C1 segment of cervical spinal cord (tissue), 14 donors: ENCODE measurements at places on chromosomes 3 and 15.

GRCh38 chr3:62139957-62140356 is 233.4 kb downstream of the FEZF2 start:
- DNase-seq, result no peak

DNA sequence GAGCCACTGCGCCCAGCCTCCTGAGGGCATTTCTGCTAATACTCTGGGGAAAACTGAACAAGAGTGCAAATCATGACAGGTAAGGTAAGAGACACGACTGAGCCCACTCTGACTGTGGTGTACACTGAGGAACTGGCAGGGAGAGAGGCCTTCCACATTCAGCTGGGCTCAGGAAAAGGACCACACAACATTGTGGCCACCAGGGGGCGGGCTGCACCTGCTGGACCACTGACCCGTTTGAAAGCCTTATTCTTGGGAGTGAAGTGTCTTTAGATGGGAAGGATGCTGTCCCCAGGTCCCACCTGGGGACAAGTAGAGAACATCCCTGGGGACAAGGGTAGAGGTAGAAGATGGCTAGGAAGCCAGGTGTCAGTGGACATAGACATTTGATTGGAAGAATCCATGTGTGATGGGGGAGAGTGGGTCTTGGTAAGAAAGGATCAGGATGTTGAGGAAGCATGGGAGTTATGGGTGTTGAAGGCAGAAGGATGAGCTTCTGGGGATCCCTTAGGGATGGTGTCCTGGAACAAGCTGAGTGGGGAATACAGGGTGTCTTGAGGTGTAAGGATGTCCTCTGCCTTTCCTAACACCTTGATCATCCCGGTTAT is 6.2 kb upstream of the CTDSPL start:
- DNase-seq, result peak; percentile 76

GRCh38 chr15:48177766-48178647 is at the start of gene MYEF2:
Gene MYEF2 (minus strand): TSS chr15:48178295. CDS start chr15:48178237, 58 bp downstream.
- DNase-seq, result peak; percentile 55

GRCh38 chr3:163071713-163072112 is 1575.1 kb downstream of the OTOL1 start:
- no peak for DNase-seq

- DNase-seq, result no peak
Observed at GRCh38 chr15:50182219-50183013, 420 bp downstream of the SLC27A2 start.

DNA sequence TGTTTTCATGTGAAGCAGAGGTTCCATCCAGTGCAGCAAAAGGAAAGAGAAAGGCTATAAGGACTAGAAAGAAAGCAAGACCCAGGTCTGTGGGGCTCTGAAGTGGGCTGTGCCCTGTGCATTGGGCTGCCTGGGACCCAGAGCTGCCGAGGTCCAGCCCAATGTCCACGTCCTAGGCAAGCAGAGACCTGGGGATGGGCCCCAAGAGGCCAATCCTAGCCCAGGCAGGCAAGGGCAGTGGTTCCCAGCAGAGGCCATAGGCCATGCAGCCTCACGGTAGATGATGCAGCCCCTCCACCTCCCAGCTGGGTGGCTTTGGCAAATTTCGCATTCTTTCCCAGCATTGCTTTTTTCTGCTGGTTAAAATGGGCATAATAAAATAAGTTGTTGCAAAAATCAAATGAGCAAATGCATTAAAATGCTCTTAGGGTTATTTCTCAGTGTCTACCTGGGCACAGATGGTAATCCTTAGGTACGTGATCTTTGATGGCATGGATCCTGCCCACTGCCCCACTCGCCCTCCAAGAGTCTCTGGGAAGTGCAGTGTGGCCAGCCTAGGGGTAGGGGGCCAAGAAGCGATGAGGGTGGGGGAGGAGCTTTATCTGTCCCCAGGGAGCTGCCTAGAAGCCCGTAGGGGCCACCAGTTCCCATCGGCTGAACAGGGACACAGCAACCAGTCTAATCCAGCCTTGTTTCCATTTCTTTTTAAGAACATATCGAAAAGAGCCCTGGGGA is 22.3 kb upstream of the GP9 start:
- DNase-seq, result no peak

- DNase-seq, result no peak
Observed at GRCh38 chr3:27095553-27096222, 273.5 kb downstream of the NEK10 start.

- DNase-seq, result no peak
Observed at GRCh38 chr3:78459796-78460195, 1308.0 kb downstream of the ROBO1 start.

DNA sequence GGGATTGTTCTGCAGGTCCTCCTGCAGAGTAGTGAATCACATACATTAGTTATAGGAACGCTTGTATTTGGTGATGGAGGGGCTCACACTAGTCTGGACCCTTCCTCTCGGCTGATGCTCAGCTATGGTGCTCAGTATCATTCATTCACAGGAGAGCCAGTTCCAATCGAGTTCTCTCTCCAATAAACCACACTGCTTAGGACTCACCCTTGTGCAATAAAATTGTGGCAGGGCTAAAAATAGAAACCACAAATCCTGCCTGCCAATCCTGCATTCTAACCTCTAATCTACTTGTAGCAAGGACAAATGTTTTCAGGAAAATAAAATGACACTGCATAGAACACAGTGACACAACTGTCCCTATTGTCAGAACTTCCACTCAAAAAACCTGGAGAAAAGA is 138.4 kb upstream of the TBL1XR1 start:
- DNase-seq, result no peak

GRCh38 chr15:74011610-74012009 is 17.1 kb downstream of the PML start:
- DNase-seq, result no peak

DNA sequence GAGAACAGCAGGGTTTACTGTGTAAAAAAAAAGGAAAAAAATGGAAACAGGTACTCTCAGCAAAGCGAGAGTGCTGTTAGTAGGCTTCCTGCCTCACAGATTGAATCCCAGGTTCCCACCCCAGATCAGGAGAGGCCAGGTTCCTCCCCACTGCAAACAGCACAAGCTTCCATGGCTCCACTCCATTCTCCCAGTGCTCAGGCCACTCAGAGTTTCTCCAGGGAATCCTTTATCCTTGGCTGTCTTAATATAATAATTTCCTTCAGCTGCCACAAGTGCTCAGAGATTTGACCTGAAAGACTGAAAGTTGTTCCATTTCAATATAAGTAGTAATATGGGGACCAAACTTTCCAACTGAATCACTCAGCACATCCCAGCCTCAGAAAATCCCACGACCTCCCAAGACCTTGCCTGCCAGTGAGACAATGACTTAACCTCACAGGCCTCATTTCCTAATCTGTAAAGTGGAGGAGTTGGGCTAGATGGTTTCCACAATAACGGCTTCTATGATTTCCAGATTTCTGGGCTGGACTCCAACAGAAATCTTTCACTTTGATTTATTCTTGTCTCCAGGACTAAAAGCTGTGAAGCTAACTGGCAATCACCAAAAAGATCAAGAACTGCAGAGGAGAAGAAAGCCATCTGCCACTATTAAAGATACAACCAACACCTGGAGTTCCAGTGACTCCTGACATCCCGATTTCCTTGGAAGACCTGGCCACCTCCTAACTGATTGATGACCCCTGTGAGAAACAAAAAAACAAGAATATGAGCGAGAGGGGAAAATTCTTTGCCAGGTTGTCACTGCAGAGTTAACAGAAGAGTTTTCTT is 289.5 kb downstream of the NEK10 start:
- DNase-seq, result no peak

DNA sequence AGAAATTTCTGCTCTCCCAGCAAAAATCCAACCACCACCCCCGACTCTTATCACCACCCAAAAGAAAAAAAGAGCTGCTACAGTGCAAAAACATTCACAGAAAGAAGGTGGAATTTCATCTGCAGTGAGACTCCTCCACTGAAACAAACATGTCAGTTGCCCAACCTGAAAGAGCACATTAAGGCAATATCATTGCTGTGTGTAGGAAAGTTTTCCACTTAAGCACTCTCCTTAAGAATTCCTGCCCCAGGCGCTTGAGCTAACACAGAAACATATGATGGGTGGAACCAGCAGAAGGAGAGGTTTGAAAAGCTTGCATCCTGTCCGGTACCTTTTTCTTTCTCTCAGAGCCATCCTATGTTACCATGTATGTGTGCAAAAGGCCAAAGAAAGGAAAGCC is 200.8 kb upstream of the GADL1 start:
- no peak for DNase-seq

GRCh38 chr3:9795207-9795606 is 2.3 kb downstream of the ARPC4 start:
- DNase-seq, result no peak

GRCh38 chr15:67184208-67184925 is 70.1 kb downstream of the AAGAB start:
- DNase-seq, result no peak
